ENCODE measurements at places on chromosomes 5 and 9.

DNA sequence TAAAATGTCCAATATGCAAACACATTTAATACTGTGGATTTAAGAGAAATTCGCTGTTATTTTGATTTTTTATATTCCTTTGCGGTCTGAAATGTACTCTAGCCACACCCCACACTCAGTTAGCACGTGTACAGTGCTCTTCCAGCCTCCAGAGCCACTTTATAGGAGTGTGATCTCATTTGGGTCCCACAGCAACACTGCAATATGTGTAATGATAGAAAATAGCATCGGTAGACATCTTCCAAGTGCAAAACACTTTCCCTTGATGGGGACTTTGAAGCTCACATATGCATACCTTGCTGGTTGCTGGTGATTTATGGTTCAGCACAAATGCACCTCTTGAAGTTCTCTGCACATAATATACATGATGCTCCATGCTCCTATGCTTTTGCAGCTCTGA, 148.3 kb downstream of the GAS1 start:
- DNase-seq = no peak

- no peak for DNase-seq
Observed at GRCh38 chr5:39523821-39524220, 99.0 kb upstream of the DAB2 start.

GRCh38 chr9:71303351-71303750, 181.9 kb upstream of the TRPM3 start:
- DNase-seq = no peak

GRCh38 chr5:159290741-159291140, 27.7 kb downstream of the UBLCP1 start:
- DNase-seq = no peak

DNA sequence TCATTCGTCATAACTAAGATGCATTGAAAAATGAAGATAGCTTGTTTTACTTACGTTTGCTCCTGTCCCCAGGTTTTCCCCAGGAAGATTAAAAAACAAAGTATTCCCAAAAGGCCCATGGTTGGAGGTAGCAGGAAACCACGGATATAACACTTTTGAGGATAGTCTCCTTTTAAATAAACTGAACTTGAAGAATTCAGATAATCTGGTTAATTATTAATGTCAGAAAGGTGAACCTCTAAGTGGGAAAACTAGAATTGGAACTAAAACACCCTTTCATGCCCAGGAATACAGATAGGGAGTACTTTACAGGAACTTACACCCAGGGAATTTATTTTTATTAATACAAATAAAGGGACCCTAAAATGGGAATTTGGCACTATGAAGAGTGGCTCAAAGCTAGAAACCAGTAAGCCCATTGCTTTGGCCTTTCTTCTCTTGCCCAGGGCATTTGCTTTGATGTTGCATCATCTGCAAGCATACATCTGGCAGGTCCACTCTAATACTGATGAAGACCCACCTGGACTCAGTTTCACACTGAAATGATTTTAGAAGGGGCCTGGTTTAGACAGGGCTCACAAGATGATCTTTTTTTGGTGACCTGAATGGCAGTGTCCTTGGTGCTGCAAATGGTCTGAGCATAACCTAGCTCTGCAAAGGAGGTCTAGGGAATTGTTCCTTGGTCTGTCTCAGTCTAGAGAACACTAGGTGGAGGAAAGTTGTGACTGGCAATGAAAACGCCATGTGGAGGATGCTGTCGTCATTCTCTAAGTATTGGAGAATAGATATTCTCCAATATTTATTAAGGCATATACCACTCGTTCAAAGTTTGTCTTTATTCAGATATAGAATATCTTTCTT, at the start of gene C5:
C5 (minus strand) TSS at position 148 of the 861 bp plus-strand sequence; CDS start at position 119, 29 bp downstream.
- no peak for DNase-seq

- no peak for DNase-seq
Observed at GRCh38 chr5:56330167-56330566, 97.0 kb upstream of the ANKRD55 start.

GRCh38 chr5:120055858-120056257, 408.2 kb upstream of the PRR16 start:
- DNase-seq = no peak

DNA sequence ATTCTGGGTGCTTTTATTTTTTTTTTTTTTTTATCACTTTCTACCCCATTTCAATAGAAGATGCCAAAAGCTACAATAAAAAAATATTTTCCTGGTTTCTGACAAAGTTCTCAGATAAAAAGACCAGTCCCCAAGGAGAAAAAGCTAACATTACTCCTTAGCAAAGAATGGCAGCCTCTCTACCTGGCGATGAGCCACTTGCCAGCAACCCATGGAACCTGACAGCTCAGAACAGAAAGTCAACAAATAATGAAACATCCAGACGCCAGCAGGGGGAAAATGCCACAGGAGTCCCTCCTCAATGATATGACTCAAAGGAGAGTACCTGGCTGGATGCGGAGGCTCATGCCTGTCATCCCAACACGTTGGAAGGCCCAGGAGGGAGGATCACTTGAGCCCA, 123.2 kb downstream of the MYO10 start:
- DNase-seq = no peak

- DNase-seq = no peak
Observed at GRCh38 chr5:61910771-61911170, 395.2 kb upstream of the KIF2A start.

GRCh38 chr5:139882961-139883539, 87.4 kb downstream of the PSD2 start:
- no peak for DNase-seq

DNA sequence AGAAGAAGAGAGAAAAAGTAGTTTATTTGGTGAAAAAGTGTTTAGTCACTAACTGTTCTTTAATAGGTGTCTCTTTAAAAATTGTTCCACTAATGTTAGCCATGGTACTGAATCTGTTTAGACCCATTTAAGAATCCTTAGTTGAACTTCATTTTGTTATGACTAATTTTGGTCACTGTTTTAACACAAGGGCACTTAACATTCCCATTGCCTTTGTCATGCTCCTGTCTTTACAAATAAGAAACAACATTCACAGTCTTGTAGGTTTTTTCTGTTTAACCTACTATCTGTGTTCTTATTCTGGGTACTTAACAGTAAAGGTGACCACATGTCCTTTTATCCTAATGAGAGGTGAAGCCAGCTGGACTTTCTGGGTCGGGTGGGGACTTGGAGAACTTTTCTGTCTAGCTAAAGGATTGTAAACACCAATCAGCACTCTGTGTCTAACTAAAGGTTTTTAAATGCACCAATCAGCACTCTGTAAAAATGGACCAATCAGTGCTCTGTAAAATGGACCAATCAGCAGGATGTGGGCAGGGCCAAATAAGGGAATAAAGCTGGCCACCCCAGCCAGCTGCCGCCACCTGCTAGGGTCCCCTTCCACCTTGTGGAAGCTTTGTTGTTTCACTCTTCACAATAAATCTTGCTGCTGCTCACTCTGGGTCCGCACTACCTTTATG, 116.7 kb downstream of the WDR70 start:
- DNase-seq = no peak

DNA sequence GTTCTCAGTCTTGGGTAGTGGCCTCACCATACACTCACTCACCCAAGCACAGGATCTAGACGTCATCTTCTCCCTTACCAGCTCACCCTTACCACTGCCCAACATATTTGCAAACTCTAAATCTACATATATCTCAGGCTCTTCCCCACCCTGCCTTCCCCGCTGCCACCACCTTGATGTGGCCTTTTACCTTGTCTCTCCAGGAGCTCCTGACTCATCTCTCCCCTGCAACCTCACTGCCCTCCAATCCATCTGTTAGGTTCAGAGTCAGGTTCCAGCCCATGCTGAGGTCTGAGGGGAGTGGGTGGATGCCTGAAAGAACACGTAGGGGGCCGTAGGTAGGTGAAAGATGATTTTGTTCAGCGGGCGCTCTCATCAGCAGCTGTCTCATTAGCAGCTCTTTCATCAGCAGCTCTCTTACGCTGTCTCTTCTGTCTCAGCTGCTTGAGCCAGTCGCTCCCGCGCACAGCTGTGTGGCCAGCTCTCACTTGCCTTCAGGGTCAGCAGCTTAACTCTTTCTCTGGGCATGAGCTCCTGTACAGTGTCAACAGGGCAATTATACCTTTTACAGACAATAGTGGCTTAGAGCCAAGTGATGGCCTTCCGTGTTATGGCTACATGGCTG, 23.1 kb upstream of the CKMT2 start:
- no peak for DNase-seq

DNA sequence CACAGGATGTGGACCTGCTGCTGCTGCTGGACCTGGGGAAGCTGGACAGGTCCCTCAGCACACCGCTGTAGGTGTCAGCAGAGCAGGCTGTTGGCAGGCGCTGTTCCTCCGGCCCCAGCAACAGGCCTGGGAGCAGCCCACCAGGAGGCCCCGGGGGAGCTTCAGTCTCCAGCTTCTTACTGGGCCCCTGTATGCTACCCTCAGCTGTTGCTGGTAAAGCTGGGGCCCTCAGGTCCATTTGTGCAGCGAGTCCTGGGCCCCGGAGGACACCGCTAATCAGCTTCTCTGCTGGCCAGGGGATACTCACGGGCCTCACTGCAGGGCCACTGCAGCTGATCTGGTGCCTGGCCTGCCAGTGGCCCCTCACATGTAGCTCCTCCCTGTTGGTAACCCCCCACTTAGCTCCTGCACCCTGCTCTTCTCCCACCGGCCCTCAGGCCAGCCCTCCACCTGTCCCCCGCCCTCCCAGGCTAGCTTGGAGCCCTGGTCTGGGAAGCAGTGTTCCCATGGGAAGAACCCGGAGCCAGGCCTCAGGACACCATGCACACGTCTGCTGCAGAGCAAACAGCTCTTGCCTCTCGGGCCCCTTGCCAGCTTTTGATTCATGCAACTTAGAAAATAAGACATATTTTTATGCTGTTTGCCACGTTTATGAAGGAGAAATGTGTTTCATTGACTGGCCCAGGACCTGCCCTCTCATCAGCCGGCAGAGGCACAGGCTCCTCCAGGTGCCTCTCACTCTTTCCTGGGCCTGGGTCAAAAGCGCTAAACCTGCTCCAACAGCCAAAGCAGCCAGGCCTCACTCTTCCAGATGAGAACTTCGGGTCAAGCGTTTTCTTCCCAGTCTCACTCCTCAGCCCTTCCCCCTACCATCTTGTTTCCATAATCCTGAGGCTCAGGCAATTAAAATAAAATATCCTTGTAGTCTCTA, 61.0 kb upstream of the ADAMTS2 start:
- no peak for DNase-seq

- DNase-seq = no peak
Observed at GRCh38 chr9:109399258-109399767, 78.5 kb upstream of the EPB41L4B start.

DNA sequence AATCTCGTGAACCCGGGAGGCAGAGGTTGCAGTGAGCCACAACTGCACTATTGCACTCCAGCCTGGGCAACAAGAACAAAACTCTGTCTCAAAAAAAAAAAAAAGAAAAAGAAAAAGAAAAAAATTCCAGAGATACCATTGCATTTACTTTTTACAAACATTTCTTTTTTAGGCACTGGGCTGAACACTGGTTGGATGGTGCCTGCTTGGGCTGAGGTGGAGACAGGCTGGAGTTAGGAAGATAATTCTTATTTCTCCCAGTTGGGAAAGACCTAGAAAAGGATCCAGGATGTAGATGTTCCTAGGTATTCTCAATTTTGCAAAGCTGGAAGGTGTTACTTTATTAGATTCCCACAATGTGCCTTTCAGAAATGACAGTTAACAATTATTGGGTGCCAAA, 49.9 kb upstream of the JMY start:
- DNase-seq = no peak

DNA sequence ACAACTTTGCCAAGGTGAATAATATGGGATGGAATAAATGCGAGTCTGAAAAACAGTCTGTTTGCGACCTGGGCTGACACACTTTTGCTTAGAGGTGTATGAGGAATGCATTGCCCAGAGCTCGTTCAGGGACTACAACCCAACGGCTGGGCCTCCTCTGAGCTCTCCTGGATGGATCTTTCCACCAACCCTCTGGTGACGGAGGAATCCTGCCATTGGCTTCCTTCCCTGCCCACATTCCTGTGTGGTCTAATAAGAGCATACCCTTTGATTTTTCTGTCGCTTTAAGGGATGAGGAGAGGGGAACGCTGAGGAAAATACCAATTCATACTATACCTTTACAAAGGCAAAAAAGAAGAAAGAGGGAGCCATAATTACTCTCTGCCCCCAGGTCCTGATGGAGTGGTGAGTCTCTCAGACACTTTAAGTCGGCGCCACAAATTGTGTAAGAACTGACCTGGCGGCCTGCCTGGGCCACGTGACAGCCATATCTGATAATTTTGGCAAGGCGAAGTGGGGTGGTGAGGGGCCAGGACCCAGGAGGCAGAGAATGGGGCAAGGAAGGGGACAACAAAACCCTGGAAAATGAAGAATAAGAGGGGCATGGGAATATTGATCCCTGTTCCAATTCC, 265.2 kb upstream of the MSX2 start:
- peak; percentile 39 for DNase-seq

DNA sequence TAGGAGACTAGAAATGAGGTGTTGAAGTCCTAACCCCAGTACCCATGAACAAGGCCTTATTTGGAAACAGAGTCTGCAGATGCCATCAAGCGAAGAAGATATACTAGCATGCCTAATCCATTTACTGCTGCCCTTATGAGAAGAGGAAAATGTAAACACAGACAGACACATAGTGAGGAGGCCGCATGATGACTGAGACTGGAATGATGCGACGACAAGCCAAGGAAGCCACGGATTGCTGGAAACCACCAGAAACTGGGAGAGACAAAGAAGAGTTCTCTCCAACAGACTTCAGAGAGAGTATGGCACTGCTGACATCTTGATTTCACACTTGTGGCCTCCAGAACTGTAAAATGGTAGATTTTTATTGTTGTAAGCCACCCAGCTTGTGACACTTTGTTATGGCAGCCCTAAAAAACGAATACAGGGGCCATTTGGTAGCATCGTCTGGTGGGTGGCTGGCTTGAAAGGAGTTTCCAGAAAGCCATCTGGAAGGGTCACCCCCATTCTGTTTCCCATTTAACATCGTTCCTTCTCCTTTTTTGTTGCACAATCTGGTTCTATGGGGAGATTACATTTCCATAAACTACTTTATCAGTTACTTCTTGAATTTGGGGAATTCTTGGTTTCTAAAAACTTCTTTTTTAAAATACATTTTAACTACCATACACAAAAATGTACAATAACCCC, 193.1 kb downstream of the HSD17B3 start:
- no peak for DNase-seq

- DNase-seq = peak; percentile 59
Observed at GRCh38 chr9:130444565-130445221, at the start of gene ASS1. Gene ASS1 (plus strand): TSS chr9:130444961. CDS start chr9:130452229, 7,268 bp downstream.

All from ELF-1 (cell line).